ENCODE measurements at places on chromosomes 1 and 21.

DNA sequence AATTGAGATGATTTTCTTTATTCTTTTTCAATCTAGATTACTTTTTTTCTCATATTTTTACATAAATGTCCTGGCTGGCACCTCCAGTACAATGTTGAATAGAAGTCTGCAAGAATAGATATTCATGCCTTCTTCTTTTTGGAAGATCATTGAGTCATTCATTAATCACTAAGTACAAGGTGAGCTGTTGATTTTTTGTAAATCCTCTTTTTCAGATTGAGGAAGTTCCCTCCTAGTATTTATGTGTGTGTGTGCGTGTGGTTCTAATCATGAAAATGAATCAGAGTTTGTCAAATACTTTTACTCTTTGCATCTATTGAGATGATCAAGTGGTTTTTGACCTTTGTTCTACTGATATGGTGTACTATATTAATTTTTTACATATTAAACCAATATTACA is 859.3 kb downstream of the KCNT2 start:
- no peak for DNase-seq

- DNase-seq: no peak
Measured at GRCh38 chr1:36115200-36115669, 9.8 kb downstream of the COL8A2 start.

DNA sequence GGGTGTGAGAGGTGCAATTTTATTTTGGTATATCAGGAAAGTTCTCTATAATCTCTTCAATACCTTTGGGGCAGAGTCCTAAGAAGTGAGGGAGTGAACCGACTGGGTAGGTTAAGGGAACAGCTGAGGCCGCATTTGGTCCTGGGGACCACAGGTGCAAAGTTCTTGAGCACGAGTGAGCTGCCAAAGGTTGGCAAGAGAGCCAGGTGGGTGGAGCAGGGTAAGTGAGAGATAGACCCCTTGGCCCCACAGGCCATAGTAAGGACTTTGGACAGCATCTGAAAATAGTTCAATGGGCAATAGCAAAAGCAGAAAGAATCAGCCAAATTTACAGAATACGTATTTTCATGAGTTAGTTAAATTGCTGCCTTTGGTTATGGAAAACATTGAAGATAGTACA is 11.0 kb upstream of the NID1 start:
- DNase-seq: no peak

- DNase-seq: peak; percentile 82
Measured at GRCh38 chr1:25051504-25051903, 121.4 kb upstream of the RUNX3 start.

- no peak for DNase-seq
Measured at GRCh38 chr1:23578311-23578996, 19.2 kb upstream of the ID3 start.

- DNase-seq: no peak
Measured at GRCh38 chr21:21341041-21341440, 342.8 kb downstream of the NCAM2 start.

GRCh38 chr1:197444755-197445154 is 176.7 kb downstream of the CRB1 start:
- no peak for DNase-seq

DNA sequence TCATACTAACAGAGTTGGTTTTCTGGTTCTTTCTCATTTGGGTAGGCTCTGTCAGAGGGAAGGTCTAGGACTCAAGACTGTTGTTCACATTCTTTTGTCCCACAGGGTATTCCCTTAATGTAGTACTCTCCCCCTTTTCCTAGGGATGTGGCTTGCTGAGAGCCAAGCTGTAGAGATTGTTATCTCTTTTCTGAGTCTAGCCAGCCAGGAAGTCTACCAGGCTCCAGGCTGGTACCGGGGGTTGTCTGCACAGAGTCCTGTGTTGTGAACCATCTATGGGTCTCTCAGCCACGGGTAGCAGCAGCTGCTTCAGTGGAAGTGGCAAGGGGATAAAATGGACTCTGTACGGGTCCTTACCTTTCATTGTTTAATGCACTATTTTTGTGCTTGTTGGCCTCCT is 226.4 kb downstream of the LBR start:
- DNase-seq: peak; percentile 45

GRCh38 chr1:98962156-98962555 is 42.5 kb downstream of the PLPPR5 start:
- no peak for DNase-seq

DNA sequence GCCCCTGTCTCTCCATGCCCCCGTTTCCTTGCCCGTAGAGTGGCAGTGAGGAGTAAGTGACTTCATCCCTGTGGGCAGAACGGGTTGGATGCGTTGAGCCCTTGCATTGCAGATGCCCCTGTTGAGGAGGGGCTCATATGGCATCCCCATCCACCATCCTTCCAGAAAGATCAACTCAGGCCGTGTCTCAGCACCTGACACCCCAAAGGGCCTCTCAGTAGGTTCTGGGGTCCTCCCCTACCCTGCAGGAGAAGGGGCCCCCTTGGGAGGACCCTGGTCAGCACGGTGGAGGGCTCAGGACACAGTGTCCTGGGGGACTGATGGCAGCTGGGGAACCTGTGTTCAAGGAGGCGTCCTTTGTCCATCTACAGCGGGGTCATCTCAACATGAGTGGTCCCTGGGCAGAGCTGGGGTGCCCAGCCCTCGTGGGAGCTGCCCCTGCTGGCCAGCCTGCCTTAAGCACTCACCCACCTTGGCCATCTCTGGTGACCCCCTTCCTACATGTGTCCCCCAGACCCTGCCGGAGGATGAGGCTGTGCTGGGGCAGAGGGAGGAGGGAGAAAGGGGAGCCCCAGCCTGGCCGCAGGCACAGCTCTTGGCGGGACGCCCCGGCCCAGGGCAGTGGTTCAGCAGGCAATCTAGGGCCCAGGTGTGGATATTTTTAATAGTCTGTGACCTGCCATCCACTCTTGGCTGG is 48.2 kb upstream of the ACTRT2 start:
- no peak for DNase-seq

DNA sequence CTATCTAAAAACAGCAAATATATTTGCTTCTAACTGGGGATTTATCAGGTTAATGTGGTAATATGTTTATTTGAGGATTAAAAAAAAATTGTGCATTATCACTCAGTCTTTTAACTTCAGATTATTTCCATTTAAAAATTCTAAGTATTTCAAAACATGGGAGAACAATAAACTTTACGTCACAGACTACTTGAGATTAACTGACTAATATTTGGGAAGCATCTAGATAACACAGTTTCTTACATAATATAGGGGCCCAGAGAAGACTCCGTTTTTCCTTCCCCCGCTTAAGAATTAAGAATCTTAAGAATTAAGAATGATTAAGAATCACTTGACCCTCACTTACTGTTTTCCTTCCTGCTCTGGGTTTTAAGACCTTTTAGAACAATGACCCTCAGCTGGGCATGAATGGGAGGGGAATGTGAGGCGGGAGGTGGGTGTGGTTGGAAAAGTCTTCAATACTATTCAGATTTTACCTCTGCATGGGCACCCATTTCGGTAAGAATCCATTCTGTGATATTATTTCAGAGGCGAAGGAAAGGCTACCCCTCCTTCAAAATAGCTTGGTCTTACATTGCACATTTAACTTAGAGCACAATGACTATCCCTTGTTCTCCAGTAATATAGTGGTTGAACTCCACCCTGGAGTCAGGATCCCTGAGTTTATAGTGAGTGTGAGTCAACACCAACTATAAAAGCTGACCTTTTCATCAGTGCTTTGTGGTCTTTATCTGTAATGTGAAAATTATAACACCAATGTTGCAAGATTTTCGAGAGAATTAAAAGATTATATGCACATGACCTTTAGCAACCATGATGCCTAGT is 821.3 kb downstream of the USP25 start:
- no peak for DNase-seq

DNA sequence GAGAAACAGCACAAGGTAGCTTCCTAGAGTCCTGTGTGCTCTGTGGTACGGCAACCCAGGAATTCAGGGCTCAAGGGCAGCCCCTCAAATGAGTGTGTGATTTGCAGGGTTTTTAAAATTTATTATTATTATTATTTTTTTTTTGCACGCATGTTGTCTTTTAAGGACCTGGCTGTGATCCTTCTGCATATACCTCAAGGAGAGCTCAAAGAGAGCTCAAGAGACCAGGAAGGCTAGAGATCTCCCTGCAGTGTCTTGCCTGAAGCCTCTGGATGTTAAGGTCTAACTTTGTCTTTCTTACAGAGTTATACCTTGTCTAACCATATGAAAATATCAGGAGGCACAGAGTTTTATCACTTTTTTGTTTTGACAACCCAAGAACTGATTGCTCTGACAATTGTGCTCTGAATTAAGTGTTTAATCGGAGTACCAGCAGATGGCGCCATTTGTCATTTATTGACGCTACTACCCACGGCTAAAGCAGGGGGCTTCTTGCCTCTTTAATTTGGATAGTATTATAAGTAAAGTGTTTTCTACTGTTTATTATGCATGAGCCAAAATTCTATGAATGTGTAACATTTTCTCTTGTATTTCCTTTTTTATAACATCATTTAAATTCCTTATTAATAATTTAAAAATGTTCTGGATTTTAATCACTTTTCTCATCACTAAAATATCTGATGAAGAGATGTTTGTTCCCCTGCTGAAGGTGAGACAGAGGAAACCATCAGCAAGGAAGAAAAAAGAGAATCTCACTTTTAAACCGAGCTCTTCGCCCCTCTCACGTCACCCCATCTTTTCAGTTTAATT is 35.8 kb upstream of the LMO4 start:
- peak; percentile 83 for DNase-seq

DNA sequence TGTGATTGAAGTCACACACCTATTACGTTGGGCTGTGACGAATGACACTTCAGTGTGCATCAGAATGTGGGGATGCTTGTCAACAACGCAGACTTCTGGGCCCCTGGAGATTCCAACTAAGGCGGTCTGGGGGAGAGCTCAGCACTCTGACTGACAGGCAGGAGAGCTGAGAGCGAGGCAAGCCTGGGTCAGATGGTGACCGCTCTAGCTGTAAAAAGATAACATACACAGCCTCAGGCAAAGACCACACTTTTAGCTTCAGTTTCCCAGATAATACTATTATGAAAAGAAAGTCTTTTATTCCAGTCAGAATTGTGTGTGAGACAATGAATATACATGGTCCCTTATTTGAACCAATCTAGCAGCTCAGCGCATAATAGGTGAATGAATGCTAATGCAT is 25.4 kb downstream of the EDARADD start:
- no peak for DNase-seq

GRCh38 chr1:46219551-46220520 is 16.7 kb downstream of the LURAP1 start:
- no peak for DNase-seq

GRCh38 chr1:19122668-19123067 is 87.4 kb downstream of the UBR4 start:
- no peak for DNase-seq

DNA sequence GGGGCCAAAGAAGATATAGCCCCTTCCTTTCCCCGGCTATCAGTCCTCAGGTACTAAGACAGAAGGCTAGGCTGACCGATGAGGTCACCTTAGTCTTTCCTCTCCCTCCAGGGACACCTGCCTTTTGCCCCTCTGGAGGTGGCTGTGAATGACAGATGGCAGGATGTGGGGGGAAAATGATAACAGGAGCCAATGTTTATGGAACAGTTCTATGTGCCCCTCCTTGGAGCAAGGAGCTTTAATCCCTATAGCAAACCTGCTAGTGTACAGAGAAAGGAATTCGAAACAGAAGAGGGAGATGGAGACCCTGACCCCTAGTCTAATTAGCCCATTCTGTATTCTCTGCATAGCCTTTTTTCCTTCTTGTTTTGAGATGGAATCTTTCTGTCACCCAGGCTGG is 28.1 kb downstream of the SERINC2 start:
- peak; percentile 91 for DNase-seq

- no peak for DNase-seq
Measured at GRCh38 chr1:92567211-92567868, 80.6 kb upstream of the GFI1 start.

DNA sequence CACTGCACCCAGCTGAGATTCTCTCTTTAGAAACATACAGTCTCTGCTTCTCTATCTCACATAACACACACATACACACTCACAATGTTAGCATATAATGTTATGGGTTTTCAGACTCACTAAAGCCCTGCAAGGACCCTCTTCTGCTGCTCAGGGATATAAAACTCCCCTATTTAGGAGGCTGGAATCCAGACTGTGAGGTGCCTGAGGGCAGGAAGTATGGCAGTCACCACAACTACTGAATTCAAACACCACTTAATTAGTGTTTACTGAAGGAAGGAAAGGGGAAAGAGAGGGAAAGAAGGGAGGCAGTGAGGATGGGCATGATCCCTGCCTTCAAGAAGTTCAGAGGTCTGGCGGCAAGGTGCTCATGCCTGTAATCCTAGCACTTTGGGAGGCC is 7.8 kb upstream of the CDK18 start:
- DNase-seq: no peak

DNA sequence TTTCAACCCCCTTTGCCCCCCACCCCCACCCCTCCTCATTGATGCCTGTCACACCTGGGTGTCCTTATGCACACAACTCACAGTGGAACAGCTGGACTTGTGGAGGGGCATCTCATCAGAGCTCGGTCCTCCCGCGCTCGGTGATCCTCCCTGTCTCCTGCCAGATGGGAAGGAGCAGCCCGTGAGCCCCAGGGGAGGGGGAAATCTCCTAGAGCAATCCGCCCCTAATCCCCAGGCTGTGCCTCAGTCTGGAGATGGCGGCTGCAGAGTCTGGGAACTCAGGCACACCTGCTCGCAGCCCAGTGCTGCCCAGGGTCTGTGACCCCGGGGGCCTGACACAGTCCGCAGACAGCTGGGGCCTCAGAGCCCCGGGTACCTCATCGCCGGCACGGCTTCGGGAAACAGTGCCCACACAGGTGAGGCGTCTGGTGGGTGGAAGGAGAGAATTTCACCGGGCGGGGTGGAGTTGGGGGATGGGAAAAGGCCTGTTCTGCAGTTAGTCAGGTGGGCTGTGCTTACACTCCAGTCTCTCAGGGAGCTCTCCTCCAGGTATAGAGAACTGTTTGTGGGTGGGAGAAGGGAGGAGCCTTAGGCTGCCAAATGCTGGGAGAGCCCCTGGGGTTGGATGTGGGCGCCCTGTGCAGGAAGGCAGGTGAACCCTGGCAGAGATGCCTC is 29.3 kb downstream of the TMCC2 start:
- no peak for DNase-seq

GRCh38 chr21:46247699-46248421 is 19.3 kb upstream of the LSS start:
- DNase-seq: no peak

- DNase-seq: peak; percentile 30
Measured at GRCh38 chr1:235008239-235008638, 120.4 kb downstream of the TOMM20 start.

DNA sequence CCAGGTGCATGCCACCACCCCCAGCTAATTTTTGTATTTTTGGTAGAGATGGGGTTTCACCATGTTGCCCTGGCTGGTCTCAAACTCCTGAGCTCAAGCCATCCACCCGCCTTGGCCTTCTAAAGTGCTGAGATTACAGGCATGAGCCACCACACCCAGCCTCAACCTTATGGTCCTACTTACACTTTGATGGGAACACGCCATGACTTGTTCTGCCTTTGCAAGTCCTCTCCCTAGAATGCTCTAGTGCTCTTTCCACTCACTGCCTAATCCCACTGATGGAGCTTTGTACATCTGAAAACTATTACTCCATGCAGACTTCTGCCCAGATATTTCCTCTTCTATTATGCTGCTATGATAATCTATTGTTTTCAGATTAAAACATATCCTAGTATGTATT is 174.3 kb downstream of the DAB1 start:
- no peak for DNase-seq
